ENCODE measurements at places on chromosomes 13 and 19.

DNA sequence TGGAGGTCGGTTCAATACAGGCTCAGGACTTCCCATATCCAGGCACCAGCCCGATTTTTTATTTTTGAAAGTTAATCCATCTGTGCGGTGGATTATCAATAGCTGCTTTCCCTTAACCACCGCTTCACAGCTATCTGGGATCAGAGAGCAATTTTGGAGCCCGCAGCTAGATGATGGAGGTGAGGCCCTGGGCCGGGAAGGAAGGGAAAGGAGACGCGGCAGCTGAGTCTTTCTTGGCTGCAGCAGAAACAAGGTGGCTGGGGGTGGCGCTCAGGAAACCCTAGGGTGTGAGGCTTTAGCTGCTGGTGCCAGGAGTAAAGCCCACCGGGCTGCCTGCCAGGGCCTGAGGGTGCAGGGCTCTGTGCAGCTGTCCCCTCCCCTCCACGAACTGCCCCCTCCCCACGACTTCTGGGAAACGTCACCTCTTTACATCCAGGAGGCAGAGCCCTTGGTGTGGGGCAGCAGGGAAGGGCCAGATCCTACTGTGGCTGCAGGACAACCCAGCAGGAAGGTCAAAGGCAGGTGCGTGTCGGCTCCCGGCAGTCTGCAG lies 307.0 kb downstream of the ZNF536 start:
- DNase-seq = no peak

- DNase-seq = no peak
Observed at GRCh38 chr19:17243211-17243829, 2.4 kb downstream of the NR2F6 start.

- peak; percentile 73 for DNase-seq
Observed at GRCh38 chr13:114130837-114131582, 1.4 kb downstream of the RASA3 start.

GRCh38 chr13:89755729-89756492 lies 1591.6 kb upstream of the MIR17HG start:
- DNase-seq = no peak

GRCh38 chr13:68386808-68387207 lies 1156.7 kb upstream of the PCDH9 start:
- no peak for DNase-seq

DNA sequence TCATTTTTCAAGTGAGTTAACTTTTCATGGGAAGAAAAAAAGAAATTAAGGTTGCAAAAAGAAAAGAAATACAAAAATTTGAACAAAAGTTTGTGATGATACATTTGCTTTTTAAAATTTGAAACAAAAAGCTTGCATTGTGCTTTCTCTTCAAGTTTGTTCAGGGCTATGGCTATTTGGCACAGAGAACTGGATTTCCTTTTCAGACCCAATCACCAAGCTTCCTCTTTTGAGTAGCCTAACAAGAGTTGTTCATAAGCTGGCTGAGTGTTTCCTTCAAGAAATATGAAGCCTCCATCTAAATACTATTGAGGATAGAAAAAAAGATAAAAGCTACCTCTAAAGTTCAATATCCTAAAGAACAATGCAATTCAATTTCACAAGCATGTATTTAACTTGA lies 787.8 kb downstream of the LIG4 start:
- DNase-seq = no peak

GRCh38 chr13:96141032-96141431 lies 51.1 kb downstream of the HS6ST3 start:
- no peak for DNase-seq

DNA sequence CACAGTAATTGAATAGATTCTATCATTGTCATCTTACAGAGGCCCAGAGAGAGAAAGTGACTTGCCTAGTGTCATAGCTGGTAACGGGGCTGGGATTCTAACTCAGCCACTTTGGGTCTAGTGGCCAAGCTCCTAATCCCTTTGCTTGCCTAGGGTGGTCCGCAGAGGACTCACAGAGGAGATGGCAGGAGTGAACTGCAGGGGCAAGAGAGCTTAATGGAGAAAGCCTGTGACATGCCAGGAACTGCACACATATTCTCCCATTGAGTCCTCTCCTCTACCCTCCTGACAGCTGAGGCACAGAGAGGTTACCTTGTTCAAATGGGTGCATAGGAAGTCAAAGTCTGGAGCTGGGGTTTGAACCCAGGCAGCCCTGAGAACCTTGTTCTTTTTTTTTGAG lies 2.7 kb downstream of the LSR start:
- no peak for DNase-seq
